Sigmoid colon (tissue), 7 donors: ENCODE measurements at places on chromosomes 13 and 19. TPM values are rescaled to one million over a fixed set of nuclear protein-coding genes. Genes with fewer than 3 reads are reported as not detected.
A peak's percentile ranks its signal among the peaks of the same experiment; 100 is the strongest.

DNA sequence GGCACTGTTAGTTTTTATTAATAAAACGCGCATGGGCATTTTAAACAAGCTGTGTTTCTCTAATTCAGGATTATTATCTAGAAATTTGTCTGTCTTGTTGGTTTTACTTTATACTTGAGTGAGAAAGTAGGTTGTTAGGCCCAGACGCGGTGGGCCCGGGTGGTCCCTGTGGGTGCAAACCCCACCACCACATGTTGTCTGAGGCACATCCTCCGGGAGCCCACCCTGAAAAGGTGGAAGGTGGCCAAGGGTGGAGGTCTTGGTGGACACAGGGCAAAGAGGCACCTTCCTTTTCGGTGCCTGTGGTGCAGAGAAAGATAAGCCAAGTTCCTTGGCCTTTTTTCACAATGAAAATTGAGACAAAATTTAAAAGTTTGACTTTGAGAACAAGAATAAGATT, 16.6 kb downstream of the ATP4B start:
- DNase-seq: peak; percentile 17

DNA sequence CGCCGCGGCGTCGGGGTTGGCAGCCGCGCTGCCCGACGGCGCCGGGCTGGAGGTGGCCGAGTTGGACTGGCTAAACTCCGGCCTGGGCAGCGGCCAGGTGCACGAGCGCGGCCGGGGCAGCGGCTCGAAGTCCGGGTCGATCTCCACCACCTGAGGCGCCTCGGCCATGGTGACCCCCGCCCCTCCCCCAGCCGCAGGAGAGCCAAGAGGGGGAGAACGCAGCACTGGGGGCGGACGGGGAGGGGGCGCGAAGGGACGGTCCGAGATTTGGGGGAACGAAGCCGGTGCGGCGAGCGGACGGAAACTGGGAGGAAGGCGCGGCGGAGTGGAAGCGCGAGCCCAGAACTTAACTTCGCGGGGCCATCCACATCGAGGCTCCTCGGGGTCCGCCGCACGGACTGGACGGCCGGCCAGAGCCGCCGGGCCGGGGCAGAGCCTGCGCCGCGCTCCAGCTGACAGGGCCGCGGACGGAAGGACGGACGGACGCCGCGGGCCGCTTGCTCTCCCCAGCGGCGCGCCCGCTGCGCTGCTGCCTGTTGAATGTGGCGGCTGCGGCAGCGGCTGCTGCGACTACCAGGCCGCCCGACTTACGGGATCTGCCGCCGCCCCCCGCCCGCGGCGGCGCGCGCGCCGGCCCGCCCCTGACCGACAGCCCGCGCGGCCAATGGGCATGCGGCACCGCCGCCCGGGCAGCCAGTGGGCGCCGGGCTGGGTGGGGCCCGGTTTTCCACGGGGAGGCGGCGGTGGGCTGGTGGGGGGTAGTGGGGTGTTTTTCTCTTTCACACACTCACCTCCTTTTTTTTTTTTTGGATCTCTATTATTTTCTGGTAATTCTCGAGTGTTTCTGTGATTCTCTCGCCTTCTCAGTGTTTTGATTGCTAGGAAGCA, at the start of gene FOXO1:
TSS of gene FOXO1 (minus strand) at position 597 of the 888 bp plus-strand sequence. CDS start at position 168, 429 bp downstream.
- peak; percentile 94 for DNase-seq

- no peak for DNase-seq
Observed at GRCh38 chr13:48404952-48405351, 8.0 kb downstream of the LPAR6 start.

GRCh38 chr13:53240401-53241025, 211.9 kb downstream of the OLFM4 start:
- DNase-seq: no peak

GRCh38 chr13:101552786-101553185, 100.3 kb downstream of the ITGBL1 start:
- no peak for DNase-seq

GRCh38 chr13:24053519-24054251, 106.8 kb upstream of the SPATA13 start:
- DNase-seq: no peak

DNA sequence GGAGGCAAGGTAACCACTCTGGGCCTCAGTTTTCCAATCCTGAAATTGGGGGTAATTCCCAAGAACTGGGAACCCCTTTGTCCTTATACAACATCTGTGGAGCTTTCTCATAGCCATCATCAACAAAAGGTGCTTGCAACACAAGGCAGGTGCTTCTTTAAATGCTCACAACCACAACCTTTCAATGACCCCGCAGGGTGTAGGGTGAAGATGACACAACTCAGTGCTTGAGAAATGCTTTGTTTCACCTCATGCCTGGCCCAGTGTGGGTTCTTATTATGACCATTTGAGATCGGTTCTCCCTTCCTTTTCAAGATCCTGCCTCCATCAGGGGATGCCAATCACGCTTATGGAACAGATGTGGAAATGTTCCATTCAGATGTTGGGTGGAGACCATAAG, 8.4 kb downstream of the WIZ start:
- DNase-seq: no peak

GRCh38 chr13:44155422-44156293, 218.0 kb upstream of the SERP2 start:
- DNase-seq: peak; percentile 93

- DNase-seq: no peak
Observed at GRCh38 chr19:58385891-58386575, 1.0 kb upstream of the RPS5 start.

GRCh38 chr19:28482221-28482620, 730.7 kb downstream of the UQCRFS1 start:
- DNase-seq: no peak

DNA sequence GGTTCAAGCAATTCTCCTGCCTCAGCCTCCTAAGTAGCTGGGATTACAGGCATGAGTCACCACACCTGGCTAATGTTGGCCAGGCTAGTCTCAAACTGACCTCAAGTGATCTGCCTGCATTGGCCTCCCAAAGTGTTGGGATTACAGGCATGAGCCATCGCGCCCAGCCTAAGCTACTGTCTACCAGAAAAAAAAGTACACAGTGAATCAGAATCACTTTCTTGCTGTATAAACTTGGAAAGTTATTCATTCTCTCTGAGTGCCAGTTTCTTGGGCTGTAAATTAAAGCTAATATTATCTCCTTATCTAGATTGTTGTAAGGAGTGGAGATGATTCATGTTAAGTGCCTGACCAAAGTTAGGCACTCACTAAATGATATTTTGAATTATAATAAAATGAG, 242.8 kb downstream of the ENOX1 start:
- DNase-seq: peak; percentile 77

DNA sequence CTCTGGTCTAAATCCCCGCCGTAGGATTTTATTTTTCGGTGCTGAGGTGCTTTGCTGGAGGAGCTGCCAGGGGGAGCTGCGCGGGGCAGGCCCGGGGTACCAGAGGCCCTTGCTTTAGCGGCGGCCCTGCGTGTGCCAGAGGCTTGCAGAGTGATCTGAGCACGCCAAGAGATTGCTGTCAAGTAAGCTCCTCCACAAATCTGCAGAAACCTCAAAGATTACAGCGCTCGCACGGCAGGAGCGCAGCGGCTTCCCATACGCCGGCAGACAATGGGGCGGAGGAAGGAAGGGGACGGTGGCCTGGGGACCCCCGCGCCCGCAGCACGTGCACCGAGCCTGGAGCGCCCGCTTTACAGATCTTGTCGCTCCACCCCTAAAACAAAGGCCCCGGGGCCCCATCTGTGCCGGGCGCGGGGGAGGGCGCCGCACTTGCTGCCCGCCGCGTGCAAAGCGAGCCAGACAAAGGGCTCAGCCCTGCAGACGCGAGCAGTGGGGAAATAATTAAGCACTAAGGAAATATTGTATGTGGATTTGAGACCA, 9.1 kb upstream of the C19orf12 start:
- DNase-seq: no peak

DNA sequence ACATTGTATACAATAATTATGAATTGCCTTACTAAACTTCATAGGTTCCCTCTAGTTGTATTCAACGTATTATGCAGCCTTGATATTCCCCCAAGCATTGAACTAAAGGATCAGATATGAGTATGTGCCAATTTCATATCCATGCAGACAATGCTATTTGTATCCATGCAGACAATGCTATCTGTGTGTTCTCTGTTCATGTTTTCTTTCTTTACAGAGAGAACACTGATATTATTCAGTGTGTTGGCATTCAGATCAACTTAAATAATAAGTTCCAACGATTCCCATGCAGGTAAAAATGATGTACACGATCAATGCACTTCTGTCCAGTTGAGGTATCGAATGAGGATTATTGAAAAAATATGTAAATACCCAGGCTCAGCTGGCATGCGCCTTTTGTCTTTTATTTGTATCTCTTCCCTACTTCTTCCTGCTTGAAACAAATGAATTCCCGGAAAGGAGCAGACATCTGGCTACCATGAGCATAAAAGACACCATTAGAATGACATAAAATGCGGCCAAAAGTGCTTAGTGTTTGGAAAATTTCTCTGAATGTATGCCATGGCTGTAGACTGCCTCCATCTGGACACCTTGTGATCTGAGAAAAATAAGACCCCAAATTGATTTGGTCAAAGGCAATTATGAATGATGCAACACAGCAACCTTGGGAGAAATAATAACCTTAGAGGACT, 731.5 kb downstream of the SLITRK1 start:
- no peak for DNase-seq

GRCh38 chr13:39820606-39821005, 165.1 kb downstream of the COG6 start:
- no peak for DNase-seq

DNA sequence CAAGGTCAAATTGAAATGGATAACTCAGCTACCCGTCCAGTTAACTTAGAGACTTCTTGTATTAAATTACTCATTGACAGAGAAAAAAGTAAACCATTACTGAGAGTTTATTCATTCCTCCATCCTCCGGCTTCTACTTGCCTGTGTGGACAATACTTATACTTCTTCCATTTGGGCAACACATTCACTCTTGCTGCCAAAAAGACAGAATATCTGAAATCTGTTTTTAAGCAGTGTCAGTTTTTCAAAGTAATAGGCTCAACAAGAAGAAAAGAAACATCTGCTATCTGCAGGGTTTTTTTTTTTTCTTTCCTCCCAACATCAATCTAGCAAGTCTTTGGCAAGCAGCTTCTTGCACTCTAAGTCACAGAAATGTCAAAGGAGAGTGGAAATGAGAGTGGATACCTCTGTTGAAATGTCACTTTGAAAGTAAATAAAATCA, 1142.8 kb downstream of the PCDH9 start:
- no peak for DNase-seq

DNA sequence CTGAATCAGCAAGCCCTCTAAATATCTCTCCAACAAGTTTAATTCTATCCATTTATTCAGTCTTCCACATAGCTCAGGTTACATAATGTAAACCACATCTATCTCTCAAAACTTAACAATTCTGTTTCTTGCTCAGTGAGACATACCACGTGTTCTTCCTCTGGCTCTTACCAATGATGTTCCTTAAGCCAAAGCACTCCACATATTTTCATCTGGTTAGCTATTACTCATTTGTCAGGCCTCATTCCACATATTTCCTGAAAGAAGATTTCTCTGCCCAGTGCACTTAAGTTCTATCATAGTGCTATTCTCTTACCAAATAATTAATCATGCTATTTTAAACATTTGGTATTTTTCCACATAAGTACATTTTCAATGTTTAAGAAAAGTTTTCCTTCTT, 403.3 kb upstream of the ATXN8OS start:
- no peak for DNase-seq

DNA sequence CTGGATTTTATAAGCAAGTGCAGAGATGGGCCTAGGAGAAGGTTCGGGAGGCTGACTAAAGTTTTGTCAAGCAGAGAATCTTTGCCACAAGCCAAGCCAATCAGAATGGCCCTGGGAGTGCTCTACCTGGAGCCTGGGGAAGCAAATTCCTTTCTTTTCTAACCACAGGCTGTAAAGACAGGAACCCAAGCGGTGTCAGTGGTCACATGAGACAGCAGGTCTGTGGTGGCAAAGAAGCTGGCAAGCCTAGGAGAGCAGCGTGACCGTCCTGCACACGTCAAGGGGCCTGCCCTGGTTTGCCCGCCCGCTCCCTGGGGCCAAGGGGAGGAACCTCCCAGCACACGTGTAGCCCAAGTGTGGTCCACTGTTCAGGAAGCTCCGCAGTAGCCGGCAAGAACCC, 90.8 kb downstream of the IPO5 start:
- no peak for DNase-seq

- DNase-seq: no peak
Observed at GRCh38 chr13:80140685-80141084, 200.2 kb downstream of the SPRY2 start.

- no peak for DNase-seq
Observed at GRCh38 chr13:105902396-105902795, 633.1 kb downstream of the EFNB2 start.

GRCh38 chr13:80050252-80050651, 290.7 kb downstream of the SPRY2 start:
- no peak for DNase-seq

GRCh38 chr13:91498298-91498697, 99.9 kb downstream of the GPC5 start:
- DNase-seq: no peak

- DNase-seq: peak; percentile 74
Observed at GRCh38 chr19:48900477-48901406, 630 bp downstream of the NUCB1 start.

GRCh38 chr19:18339723-18340122, 675 bp upstream of the PGPEP1 start:
- no peak for DNase-seq

NXNL1 gene
- total RNA-seq: not detected

CD70 gene
- not detected for total RNA-seq

ZNF816 gene
- 7.5 TPM for total RNA-seq

TSHZ3 gene
- 18.6 TPM for total RNA-seq

CYSLTR2 gene
- total RNA-seq: 2.0 TPM

FXYD7 gene
- 3.3 TPM for total RNA-seq

TIMM44 gene
- 77.8 TPM for total RNA-seq

ZNF155 gene
- total RNA-seq: 7.6 TPM

SIGLEC8 gene
- total RNA-seq: not detected

OVOL3 gene
- not detected for total RNA-seq

PSG11 gene
- not detected for total RNA-seq

MTRF1 gene
- 16.1 TPM for total RNA-seq

RNF225 gene
- not detected for total RNA-seq
